ENCODE measurements at places on chromosomes 7 and 10.

GRCh38 chr7:12786494-12786893 is 99.1 kb downstream of the ARL4A start:
- no peak for DNase-seq

- DNase-seq, result no peak
Measured at GRCh38 chr10:129258283-129258923, 208.6 kb upstream of the MGMT start.

DNA sequence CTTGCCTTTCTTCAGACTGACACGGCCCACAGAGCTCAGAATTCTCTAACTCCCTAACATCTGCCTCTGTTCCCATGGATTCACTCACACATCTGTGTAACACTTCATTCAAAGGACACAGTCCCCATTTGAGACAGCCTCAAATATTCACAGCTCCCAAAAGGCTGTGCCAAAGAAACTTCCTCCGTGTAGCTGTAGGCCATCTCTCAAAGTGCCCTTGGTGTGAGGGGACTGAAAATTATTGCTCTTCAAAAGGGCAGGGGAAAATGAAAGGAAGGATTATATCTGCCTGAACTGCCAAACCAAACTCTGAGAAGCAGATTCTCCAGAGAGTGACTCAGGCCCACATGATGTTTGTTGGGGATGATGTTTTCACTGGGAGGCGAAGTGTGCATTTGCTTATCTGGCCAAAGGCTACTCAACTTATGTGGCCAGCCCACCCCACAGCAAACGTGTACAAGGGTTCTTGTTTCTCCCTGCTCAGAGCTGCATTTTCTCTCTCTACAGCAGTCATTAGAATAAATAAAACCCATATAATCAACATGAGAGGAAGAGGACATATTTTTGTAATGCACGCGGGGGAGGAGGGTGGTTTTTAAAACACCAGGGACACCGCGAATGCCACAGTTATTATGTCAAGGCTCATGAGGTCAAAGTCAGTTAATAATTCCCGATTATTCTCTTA is 302.4 kb upstream of the NFE2L3 start:
- DNase-seq, result no peak

GRCh38 chr7:127287133-127287532 is 34.4 kb upstream of the GRM8 start:
- no peak for DNase-seq

DNA sequence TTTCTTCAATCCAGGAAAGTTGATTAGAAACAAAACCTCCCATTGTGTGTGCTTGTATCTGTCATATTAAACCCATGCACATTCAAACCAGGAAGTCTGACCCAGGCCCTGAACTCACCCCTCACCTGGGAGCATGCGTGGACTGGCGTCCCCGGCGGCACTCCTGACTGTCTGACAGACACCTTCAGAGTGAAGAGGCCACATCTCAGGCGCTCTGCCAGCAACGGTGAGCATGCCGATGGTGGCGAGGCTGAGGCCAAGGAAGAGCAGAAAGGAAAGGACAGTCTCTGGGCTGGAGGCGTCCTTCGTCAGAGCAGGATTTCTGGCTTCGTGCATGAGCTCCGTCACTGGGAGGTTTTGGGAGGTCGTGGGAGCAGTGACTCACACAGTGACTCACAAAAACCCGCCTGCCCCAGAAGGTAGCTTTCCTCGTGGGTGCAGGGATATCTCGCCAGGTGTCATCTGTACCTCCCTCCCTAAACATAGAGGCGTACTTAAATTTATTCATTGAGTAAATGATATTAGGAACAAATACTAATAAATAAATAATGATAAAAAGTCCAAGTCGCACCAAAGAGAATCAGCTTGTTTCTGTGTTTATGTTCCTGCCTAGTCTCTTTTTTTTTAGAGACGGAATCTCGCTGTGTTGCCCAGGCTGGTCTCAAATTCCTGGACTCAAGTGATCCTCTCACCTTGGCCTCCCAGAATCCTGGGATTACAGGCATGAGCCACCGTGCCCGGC is 13.5 kb downstream of the IQCE start:
- DNase-seq, result no peak

DNA sequence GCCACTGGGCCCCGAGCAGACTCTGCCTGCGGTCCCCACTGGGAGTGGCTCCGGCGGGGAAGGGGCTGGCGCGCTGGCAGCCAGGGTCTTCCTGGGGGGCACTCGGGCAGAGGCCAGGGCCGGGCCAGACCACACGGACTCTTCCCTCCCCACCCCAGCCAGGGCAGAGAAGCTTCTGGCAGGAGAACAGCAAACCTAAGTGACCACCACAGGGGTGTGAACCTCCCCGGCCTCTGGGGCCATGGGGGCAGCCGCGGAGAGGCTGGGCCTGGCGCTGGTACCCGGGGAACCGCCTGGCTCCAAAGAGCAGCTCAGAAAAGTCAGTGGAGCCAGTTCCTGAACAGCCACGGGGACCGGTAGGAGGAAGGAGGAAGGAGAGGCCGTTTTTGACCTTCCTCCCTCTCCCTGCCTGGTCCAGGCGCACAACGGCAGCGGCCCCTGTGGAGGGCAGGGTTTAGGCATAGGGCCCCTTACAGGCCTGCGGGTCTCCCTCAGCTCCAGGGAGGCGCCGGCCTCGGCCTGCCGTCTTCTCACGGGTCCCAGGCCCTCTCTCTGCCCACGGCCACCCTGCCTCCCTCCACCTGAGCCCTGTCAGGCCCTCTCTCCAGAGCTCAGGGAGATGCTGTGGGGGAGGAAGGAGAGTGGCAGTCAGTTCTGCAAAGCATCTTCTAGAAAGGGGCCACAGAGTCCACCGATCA is 51.8 kb downstream of the TMEM209 start:
- DNase-seq, result no peak

Data from NCI-H1105 (cell line).